ENCODE measurements at places on chromosomes 11 and 22.
A peak's percentile ranks its signal among the peaks of the same experiment; 100 is the strongest.

DNA sequence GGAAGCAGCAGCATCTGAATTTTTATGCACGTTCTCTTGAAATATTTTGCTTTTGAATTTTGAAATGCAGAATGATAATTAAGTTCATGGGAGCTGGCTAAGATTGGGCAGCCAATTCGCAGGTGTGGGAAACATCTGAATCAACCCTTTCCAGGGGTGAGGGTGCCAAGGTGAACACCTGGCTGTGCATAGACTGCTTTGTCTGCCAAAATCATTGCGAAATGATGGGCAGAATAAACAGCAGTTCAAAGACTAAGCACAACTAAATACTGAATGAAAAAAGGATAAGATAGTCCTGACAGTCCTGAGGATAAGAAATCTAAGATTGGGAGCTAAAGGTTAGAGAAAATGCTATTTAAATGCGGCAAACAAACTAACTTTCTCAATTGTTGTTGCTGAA, 813.3 kb upstream of the RAG2 start:
- DNase-seq: no peak

GRCh38 chr22:31143038-31143437, 2.7 kb upstream of the PLA2G3 start:
- no peak for DNase-seq

DNA sequence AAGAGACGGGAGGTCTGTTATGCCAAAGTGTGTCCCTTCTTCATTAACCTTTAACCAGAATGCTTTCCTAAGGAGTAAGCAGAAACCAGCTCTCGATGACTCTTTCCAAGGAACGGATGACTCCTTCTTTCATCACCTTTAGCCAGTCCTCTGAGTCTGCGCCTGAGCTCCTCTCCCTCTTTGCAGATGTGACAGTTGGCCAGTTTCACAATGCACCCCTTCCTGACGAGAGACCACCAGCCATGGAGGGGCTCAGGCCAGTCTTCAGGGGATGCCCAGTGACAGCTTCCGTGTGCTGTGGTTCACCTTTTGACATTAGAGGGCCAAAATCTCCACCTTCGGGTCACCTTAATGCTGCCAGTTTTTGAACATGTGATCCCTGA, 826.1 kb downstream of the TBC1D22A start:
- no peak for DNase-seq

DNA sequence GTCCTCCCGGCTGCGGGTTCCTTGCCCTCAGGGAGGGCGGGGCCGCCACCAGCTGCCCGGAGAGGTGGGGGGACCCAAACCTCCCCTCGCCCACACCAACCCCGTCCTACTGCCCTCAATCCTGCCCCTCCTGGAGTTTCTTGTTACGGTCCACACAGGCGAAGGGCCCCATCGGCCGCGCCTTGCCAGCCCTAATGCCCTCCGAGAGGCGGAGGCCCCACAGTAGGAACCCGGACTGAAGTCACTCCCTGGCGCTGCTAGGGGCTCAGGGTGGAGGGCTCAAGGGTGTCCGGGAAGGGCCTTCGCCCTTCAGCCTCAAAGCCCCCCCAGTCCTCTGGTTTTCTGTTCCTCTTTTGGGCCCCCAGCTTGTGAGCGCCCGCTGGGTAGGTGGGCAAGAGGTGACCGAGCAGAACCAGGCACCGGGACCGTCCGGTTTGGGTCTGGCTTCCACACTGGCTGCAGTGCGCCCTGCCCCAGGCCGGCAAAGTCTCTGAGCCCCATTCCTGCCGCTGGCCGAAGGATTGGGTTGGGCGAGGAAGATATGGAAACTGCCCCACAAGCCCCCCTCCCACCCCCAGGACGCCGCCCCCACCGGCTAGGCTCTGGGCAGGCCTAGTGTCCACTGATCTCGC, 24.5 kb downstream of the DUSP8 start:
- no peak for DNase-seq

DNA sequence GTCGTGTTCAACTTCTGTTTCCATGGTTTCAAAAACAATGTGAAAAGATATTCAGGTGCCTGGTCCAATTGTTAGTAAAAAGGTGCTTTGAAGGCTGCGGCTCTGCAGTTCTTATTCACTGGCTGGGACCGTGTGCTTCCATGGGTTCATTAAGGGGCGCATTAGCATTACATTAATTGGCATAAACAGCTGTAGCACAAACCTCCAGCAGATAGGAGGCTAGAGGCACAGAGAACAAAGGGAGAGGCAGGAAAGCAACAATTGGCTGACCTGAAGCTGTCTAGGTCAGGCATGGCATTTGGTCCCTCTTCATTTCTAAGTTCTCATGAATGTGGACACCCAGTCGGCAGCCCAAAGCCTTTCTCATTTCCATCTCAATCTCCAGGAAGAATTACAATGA, 16.6 kb downstream of the PAK1 start:
- no peak for DNase-seq

DNA sequence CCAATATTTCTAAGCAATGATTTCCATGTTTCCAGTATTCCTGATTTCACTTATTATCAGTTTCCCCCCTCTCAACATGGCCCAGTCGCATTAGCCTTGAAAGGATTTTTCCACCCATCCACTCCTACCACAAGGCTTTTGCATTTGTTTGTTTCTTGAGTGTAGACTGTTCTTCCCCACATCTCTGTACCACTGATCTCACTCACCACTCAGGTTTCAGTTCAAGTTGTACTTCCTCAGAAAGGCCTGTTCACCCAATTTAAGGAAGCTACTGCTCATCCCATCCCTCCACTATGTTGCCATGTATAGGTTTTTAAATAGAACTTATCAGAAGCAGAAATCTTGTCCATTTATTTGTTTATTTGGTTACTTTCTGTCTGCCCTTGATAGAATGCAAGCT, 472.3 kb downstream of the FAM181B start:
- DNase-seq: no peak

GRCh38 chr11:13869398-13869886, 93.1 kb upstream of the SPON1 start:
- DNase-seq: no peak

DNA sequence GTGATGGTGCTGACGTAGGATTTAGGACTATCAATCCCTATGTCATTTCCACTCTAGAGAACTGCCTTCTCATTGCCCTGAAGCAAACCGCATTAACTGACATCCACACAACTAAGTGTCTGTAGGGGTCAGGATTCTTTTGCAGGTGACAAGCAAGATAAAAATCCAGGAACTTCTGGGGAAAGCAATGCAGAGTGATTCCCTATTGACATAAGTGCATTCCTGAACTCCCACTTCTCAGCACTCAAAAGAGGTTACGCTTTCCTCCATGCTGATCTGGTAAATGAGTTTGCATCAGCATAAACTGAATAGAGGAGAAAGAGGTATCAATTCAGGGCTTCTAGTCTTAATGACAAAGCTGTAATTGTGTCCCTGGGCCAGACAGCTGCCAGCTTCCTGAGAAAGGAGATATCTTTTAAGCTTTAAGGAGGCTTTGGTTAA, 224.6 kb upstream of the ISX start:
- DNase-seq: no peak

- no peak for DNase-seq
Observed at GRCh38 chr22:46660604-46661201, 40.5 kb downstream of the GRAMD4 start.

DNA sequence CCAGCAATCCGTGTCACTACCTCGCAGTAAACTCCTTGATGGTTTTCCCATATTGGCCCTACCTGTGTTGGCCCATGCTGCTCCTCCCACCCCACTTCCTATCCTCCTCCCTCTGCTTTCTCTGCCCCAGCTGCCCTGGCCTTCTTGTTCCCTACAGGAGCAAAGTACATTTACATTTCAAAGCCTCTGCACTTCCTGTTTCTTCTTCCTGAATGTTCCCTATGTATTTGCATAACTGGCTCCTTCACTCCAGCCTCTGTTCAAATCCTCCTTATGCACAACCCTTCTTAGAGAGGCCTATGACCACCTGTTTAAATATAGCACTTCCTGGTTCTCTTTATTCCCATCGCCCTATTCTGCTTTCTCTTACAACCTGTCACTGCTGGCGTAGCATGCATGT, 62.2 kb downstream of the PARVA start:
- DNase-seq: no peak

GRCh38 chr11:94932503-94932902, 40.9 kb downstream of the CWC15 start:
- no peak for DNase-seq

GRCh38 chr22:19656541-19657251, 57.6 kb upstream of the SEPTIN5 start:
- DNase-seq: no peak

- no peak for DNase-seq
Observed at GRCh38 chr11:64621283-64622019, 30.4 kb downstream of the SLC22A12 start.

GRCh38 chr11:285894-286220, 3.1 kb upstream of the PGGHG start:
- DNase-seq: no peak

DNA sequence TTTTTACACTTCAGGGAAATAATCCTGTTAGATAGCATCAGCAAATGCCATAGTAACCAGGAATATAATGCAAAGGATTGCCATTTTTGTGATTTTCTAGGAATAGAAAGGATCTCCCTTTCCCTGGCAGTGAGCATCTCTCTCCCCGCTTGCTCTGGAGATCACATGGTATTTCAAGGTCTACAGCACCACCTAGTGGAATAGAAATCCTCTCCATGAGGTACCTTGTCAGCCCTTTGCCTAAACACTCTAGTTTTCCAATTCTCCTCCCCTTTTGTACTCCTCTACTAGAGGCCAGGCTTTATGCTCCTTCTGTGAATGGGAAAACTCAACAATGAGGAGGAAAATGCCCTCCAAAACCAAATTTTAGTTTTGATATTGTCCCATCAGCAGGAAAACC, 78.4 kb downstream of the XRRA1 start:
- no peak for DNase-seq

DNA sequence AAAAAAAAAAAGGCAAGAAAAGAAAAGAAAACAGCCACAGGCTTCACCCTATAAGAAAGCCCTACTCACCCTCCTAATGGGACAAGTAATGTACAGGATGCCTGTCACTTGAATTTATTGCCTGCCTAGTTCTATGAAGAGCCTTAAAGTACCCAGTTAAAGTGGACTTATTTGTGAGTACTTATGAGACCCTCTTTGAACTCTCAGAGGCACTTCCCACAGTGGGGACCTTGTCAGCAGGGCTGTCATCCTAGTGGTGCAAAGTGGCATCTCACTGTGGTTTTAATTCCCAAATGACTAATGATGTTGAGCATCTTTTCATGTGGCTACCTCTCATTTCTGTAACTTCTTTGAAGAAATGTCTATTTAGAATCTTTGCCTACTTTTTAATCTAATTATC, 41.8 kb upstream of the BARX2 start:
- peak; percentile 21 for DNase-seq

GRCh38 chr22:48486558-48486957, 1341.1 kb downstream of the BRD1 start:
- no peak for DNase-seq

GRCh38 chr11:104529213-104529612, 365.3 kb upstream of the PDGFD start:
- no peak for DNase-seq

DNA sequence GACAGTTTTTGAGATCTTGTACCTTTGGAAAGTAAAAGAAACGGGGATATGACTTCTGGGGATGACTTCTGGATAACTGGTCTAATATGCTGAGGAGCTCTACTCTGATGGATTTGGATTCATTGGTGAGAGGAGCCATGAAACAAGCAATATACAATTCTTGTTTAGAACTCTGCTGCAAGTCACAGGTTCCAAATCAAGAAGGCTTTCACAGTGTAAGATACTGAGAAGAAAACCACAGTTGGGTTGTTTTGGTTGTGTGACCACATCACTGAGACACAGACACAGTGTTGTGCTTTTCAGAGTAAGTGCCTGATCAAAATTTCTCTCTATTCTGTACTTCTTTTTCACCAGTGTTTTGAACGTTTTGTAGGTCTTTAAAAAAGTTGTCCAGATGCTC, 13.1 kb upstream of the UCP2 start:
- DNase-seq: no peak

- no peak for DNase-seq
Observed at GRCh38 chr11:65102142-65103095, 6.4 kb downstream of the VPS51 start.

Measured in NCI-H187 (cell line).